Femur (tissue), 1 donor: ENCODE measurements at places on chromosomes 3 and 15.

GRCh38 chr3:63450634-63451363, 172.7 kb downstream of the SYNPR start:
- no peak for DNase-seq

DNA sequence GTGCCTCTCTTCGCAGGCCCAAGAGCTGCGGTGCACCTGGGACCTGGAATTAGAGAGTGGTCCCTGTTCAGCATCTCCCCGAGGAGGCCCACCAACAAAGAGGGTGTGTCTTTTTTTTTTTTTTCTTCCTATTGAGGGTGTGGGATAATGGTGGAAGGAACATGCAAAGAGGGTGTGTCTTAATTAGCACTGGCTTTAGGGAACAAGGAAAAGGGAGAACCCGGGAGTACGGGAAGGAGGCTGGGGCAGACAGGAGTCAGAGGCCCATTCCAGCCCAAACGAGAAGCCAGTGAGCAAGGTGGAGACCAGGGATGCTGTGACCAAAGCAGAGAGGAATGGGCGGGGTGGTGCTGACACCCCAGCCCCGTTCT, 429 bp upstream of the LOXL1 start:
- DNase-seq: no peak

GRCh38 chr15:101175401-101175800, 76.4 kb downstream of the CHSY1 start:
- DNase-seq: no peak

- peak; percentile 74 for DNase-seq
Observed at GRCh38 chr15:70098461-70099166, 897 bp upstream of the TLE3 start.

DNA sequence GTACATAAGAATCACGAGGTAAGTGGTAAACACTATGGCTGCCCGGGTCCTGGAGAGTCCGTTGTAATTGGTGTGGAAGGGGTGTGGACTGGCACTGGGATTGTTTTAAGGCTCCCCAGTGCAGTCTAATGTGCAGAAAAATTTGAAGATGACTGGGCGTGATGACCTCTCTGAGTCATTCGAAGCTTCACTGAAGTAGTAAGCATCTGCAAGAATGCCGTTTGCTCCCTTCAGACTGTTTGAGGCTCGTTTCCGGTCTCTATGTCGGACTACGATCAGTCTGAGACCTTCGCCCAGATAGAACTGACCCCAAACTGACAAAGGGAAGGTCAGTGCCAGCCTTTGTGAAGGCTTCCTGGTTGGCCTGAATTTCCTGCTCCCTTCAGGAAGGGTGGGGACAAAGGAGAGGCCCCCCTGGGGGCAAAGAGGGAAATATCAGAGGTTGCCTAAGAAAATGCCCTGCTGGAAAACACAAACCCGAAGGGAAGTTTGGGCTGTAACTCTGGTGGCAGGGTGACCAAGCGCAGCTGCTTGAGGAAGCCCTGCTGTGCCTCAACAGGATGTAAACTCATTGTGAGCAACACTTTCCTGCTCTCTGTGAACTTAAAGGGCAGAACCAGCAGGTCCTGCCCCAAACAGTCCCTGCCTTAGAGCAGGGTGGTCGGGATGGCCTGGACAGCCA, 34.6 kb downstream of the BTD start:
- DNase-seq: peak; percentile 42

- no peak for DNase-seq
Observed at GRCh38 chr3:60246361-60246760, 1004.9 kb downstream of the FHIT start.

GRCh38 chr3:192700885-192701284, 26.5 kb downstream of the FGF12 start:
- DNase-seq: no peak

DNA sequence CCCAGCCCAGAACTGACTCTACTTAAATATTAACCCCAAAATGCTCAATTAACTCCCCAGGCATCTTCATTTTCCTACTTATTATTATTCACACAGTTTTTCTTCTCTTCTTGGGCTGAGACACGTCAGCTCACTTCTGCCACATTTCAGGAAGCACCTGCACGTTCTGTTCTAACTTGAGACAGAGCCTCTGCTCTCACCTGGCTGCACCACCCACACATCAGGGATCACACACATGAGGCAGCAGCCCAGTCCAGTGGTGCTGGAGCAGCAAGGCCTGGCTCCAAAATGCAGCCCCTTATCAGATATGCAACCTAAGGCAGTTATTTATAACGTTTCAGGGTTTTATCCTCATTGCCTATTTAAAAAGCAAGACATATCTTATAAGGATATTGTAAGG, 127.5 kb downstream of the OSBPL10 start:
- DNase-seq: no peak

DNA sequence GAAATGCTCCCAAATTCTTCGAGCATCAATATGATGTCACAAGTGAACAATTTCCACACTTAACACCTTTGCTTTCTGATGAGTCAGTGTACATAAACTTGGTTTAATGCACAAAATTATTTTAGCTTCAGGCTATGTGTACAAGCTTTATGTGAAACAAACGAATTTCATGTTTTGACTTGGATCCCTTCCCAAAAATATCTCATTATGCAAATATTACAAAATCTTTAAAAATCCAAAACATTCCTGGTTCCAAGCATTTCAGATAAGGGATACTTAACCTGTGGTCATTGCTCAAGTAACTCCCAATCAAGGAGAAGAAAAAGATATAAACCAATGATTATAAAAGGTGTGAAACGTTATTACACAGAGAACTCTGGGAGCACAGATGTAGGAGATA, 25.2 kb downstream of the RAB5A start:
- no peak for DNase-seq

DNA sequence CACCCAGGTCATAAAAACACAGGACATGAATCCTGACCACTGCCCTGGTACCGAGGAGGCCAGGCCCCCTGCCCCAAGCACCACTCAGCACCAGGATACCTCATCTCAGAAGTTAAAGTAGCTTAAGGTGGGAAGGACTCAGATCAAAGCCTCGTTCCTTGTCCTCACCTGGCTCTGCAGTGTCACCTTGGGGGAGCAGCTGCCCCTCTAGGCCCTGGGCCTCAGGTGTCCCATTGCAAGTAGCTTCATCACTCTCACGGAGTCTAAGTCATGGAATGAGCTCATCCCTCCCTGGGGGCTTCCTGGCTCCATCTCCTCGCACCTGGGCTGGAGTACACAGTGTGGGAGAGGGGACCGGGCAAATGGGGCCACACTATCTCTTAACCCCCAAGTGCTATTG, 148.0 kb downstream of the TPRA1 start:
- peak; percentile 5 for DNase-seq

DNA sequence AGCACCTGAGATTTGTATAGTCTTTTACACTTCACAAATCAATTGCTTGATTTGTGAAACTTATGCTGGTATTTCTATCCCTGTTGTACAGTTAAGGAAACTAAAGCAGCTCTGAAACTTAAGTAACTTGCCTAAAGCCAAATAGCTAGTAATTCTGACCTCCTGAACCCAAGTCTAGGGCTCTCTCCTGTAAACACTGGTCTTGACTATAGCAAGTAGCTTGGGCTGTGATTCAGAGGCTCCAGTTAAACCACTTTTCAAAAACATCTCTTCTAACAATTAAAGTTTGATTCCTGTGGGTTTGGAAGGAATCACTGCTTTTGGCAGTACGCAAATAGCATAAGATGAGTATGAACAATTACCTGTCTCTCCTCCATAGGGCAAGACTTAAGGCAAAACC, 18.5 kb upstream of the CMTM8 start:
- no peak for DNase-seq

GRCh38 chr3:47577583-47578118, 1.0 kb downstream of the CSPG5 start:
- peak; percentile 36 for DNase-seq

DNA sequence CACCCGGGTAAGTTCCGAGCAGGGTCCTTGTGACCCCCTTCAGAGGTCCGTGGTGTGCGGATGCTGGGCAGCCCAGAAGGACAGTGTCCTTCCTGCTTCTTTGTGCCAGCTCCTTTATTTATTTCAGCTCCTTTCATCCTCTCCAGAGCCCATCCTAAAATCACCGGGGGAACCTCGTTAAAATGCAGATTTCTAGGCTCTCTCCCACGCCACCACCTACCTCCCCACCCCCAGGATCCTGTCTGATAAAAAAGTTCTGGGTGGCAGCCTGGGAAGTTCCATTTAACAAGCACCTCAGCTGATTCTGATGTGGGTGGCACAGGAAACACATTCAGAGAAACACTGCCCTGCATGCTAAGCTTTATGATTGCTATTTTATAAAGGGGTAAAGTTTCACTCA, 12.5 kb upstream of the IGF1R start:
- DNase-seq: no peak

DNA sequence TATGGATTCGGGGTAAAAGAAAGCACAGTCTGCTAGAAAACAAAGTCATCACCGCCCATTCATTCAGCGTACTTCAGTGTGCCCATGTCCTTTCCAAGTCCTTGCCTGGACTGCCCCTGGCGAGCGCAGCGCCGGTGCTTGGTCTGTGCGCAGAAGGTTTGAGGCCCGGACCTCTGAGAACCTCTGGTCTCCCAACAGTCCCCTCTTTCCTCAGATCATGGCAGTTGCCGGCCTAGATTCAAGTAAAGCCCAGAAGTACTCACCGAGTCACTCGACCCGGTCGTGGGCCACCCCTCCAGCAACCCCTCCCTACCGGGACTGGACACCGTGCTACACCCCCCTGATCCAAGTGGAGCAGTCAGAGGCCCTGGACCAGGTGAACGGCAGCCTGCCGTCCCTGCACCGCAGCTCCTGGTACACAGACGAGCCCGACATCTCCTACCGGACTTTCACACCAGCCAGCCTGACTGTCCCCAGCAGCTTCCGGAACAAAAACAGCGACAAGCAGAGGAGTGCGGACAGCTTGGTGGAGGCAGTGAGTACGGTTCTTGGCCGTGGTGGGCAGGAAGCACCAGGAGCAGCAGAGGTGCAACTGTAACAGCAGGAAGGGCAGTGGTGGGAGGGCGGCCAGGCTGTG, 36.3 kb downstream of the CHDH start:
- no peak for DNase-seq

DNA sequence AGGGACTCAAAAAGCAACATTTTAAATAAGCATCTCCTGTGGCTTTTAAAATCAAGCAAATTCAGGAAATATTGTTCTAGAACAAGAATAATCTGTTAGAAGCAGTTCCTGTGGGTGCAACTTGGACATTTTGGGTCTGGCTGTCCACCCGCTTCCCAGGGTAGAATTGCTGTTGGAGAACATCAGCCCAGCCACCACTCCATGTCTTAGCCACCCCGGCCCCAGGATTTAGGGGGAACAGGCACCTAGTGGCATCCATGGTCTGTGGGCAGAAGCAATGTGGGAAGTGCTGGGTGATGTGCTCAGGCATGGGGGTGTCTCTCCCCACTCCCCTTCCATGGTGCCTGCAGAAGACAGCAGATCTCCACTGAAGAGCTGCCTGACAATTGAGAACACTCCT, 162.6 kb downstream of the KLF13 start:
- DNase-seq: no peak

DNA sequence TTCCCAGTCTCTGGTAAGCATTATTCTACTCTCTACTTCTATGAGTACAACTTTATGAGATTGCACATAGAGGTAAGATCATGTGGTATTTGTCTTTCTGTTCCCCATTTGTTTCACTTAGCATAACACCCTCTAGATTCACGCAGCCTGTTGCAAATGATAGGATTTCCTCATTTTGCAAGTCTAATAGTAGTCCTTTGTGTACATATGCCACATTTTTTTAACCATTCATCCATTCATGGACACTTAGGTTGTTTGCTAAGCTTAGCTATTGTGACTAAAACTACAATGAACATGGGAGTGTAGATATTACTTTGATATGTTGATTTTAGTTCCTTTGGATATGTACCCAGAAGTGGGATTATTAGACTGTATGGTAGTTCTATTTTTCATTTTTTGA, 717.9 kb upstream of the ALCAM start:
- DNase-seq: no peak
